NCI-H1092 (cell line): ENCODE measurements at places on chromosomes 12 and 14.

GRCh38 chr12:8089716-8090115, 7.6 kb downstream of the NECAP1 start:
- no peak for DNase-seq

DNA sequence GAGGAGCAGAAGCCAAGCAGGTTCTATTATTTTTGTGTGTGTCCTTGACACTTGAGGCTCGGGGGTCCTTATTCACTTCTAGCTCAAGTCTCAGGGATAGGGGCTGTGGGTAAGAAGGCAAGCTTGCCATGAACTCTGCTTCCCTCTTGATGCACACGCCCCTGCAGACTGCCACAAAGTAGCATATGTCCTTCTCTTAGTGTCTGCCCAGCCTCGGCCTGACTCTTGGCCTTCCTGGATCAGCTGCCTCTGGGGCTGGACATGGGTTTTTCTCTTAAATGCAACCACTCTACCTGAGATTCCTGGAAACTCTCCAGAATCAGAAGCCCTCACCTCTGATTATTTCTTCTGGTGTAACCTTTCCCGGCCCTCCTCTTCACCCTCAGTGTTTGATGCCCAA, 28.2 kb upstream of the PEX5 start:
- no peak for DNase-seq

GRCh38 chr14:96741151-96741977, 55.8 kb upstream of the VRK1 start:
- peak; percentile 10 for DNase-seq

GRCh38 chr12:15910864-15911721, at the start of gene DERA:
Gene DERA, plus strand, starts transcription at chr12:15911332. Its CDS starts 52 bp downstream, at chr12:15911384.
- peak; percentile 71 for DNase-seq

DNA sequence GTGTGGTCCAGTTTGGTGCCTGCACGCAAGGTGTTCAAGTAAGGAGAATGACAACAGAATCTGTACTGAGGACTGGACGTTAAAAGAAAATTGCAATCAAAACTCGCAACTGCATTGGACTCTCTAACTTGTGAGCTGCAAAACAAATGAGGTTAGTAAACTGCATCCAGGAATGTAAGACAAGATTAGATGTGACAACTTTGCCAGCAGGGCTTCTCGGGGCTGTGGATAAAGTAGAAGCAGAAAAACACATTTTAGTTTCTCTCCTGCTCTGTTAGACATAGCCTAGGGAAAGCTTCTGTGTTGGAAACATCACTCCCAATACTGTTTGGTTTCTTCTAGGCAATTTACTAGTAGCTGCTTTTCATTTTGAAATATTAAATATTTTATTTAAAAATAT, 338.2 kb upstream of the NAV3 start:
- no peak for DNase-seq

- DNase-seq = no peak
These were observed 19.6 kb downstream of the TMPRSS12 start for GRCh38 chr12:50862316-50862715.

GRCh38 chr12:49201595-49202295, 12.9 kb upstream of the TUBA1A start:
- DNase-seq = peak; percentile 43

- DNase-seq = no peak
These were observed 897.8 kb downstream of the LRFN5 start for GRCh38 chr14:42504433-42504832.

DNA sequence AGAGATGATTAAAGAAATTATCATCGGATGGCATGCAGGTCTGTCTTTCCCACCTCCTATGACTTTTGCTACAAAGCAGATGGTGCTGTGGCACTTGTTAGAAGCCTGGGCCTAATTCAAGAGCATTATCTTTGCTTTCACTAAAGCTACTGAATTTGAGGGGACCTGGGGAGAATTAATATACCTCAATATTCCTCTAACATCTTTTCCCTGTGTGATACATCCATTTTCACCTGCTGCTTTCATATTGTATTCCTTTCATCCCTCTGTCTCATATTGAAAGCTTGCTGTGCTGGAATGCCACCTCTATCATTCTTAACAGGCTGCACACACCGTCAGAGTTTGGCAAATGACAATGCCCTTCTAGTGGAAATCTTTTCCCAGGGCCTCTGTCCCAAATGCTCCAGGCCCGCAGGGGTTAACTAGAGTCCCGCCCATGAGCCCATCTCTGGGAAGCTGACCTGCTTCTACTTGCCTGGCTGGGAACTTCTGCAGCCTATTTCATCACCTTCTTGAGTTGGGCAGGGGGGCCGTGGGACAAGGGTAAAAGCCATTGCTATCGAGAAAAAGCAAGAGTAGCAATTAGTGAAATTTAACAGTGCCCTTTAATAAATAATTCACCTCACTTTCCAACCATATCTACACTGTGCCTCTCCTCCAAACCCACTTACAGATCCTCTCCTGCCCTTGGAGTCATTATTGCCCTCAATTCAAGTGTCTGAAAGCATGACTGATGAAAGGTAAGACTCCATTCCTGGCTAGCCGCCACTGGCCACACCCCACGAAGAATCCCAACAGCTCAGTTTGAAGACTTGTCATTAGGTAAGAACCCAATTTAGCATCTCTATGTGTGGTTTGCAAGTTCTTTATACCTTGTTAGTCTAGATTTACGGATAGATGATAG, 126.7 kb upstream of the BTG1 start:
- no peak for DNase-seq

- no peak for DNase-seq
These were observed 27.9 kb downstream of the SYNE3 start for GRCh38 chr14:95488376-95489213.

GRCh38 chr12:52063981-52064649, 5.7 kb upstream of the ATG101 start:
- no peak for DNase-seq

DNA sequence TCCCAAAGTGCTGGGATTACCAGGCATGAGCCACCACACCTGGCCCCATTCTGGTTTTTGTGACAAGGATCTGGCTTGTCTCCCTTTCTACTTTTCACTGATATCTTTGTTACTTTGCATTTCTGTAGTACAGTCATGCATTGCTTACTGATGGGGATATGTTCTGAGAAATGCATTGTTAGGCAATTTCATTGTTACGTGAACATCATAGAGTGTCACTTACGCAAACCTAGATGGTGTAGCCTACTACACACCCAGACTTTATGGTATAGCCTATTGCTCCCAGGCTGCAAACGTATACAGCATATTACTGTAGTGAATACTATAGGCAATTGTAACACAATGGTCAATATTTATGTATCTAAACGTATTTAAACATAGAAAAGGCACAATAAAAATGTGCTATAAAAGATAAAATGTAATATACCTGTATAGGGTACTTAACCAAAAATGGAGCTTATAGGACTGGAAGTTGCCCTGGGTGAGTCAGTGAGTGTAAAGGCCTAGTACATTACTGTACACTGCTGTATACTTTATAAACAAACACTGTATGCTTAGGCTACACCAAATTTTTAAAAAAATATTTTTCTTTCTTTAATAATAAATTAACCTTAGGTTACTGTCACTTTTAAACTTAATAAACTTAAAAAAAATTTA, 16.0 kb downstream of the MRPL42 start:
- no peak for DNase-seq

GRCh38 chr14:104953097-104953496, 25.1 kb downstream of the AHNAK2 start:
- no peak for DNase-seq

GRCh38 chr12:104733717-104734175, 224.3 kb downstream of the SLC41A2 start:
- no peak for DNase-seq

- DNase-seq = no peak
These were observed 154.1 kb downstream of the ZNF664 start for GRCh38 chr12:124126950-124127655.

DNA sequence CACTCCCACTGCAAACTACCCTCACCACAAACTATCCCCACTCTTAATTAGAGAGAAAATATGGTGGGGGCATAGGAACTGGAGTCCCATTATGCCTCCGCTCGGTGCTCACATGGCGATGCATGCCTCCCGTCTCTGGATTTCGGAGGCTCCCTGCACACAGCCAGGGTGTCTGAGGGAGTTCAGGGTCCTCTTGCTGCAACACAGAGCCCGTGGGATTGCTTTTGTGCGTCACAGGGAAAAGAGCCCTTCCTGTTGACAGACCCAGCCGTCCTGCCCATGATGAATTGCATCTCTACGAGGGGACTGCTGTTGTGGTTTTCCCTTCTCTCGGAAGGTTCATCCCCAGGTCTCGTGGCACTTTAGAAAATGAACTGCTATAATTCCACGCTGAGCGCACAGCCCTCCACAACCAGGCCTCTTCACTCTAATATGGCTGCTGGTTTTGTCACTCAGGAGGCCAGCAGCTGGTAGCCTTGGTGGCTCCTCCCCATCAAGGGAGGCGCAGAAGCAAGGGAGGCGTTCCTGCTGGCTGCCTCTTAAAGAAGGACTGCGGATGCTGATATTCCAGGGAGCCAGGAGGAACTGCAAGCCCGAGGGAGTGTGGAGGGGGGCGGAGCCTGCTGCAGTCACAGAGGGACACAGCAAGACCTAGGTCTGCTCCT, 158.0 kb downstream of the KCNA5 start:
- DNase-seq = no peak

- DNase-seq = no peak
These were observed 4.1 kb downstream of the RDH16 start for GRCh38 chr12:56953314-56953713.

GRCh38 chr12:115398311-115398781, 714.4 kb upstream of the TBX3 start:
- DNase-seq = peak; percentile 38

GRCh38 chr14:82060219-82060618, 526.6 kb upstream of the SEL1L start:
- no peak for DNase-seq

DNA sequence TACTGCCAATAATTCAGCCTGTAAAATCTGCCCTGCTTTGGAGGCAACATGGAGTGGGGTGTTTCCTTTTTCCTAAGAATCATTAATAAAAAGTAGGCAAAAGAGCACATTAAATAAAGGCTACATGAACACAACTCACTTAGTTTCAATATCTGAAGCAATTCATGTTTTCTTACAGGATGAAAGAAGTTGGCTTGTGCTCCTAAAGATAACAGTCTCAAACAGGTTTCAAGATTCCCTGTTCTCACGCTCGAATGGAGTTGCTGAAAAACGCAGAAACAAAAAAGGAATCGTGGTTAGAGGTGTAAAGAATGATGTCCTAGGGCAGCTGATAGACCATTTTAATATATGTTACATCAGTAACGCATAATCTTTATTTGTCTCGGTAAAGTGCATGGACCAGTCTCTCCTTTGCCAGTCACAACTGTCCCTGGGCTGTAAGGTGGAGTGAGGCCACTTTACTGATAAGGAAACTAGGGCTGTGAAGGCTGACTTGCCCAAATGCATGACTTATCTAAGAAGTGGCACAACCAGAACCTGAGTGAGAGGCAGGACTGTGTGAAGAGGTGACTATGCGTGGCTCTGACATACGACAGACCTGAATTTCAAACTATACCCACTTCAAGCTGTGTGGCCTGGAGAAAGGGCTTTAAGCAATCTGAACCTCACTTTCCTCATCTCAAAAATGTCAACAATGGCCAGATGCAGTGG, 12.6 kb downstream of the GIT2 start:
- no peak for DNase-seq

GRCh38 chr14:32252030-32252670, 49.1 kb upstream of the RNU6-8 start:
- peak; percentile 73 for DNase-seq
